ENCODE measurements at places on chromosomes 3 and 15.

GRCh38 chr3:177282119-177282655, 84.9 kb upstream of the TBL1XR1 start:
- peak; percentile 73 for DNase-seq

DNA sequence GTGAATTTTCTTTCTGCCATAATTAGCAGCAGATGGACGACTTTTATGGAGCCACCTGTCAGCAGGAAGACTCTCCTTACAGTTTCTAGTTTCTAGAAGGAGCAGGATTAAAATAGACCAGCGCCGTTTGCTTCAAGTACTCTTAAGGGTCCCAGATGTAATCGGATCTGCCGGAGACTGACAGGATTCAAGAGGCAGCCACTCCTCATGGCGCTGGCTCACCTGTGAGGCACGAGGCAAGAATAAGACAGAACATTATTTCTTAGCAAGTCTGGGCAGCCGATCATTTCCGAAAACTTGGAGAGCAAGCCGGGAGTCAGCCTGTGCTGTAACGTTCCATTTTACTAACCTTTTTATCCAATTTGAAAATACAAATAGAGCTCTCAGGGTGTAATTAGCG, 410.4 kb upstream of the RORA start:
- DNase-seq = no peak

GRCh38 chr3:100730524-100730923, 21.2 kb downstream of the TFG start:
- no peak for DNase-seq

- no peak for DNase-seq
Observed at GRCh38 chr3:65915477-65915876, 123.2 kb downstream of the MAGI1 start.

- DNase-seq = peak; percentile 55
Observed at GRCh38 chr3:125186800-125187598, 25.5 kb downstream of the SLC12A8 start.

DNA sequence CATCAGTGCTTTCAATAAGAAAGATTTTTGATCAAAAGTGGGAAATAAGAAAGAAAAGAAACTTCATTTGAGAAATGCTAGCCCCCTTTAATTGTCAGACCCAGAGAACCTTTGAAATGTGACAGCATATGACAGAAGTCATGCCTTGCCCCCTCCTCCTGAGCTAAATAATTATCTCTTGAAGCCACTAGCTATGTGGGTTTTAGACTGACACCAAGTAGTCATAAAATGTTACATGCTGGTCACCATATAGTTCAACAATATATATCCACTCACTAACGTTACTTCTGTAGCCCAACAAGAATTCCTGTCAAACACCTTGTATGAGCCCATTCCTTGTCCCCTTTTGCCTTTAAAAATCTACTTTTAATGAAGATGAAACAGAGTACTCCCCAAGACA, 43.1 kb upstream of the AADACL2 start:
- no peak for DNase-seq

DNA sequence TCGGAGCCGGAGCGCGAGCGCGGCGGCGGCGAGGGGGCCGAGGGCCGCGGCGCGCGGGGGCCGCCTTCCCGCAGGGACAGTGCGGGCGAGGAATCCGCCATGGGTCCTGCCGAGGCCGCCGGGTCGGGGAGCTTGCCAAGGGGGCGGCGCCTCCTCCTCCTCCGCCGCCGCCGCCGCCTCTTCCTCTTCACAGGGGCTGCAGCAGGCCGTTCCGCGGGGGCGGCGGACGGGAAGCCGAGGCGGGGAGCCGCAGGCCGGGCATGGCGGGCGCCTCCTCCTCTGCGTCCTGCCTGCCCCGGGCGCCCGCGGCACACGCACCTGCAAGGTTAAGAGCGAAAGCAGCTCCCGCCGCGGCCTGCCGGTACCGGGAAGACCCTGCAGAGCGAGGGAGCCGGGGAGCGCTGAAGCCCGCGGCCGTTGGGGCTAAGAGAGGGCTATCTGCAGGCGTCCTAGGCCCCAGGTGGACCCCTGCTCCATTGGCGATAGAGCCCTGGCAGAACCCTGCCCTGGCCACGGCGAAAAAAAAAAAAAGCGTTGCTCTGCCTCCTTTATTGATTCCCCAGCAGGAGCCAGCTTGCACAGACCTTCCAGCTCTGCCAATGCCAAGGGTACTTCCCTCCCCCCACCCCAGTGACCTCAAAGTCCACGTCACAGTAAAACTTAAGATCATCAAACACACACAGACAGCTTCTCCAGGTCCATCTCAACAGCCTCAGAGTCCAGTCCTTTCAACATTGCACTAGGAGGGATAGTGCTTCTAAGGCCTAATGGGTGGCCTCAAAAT, at the start of gene LYSMD2:
LYSMD2 (minus strand) TSS at position 134 of the 784 bp plus-strand sequence; CDS start at position 101, 33 bp downstream.
- peak; percentile 31 for DNase-seq

DNA sequence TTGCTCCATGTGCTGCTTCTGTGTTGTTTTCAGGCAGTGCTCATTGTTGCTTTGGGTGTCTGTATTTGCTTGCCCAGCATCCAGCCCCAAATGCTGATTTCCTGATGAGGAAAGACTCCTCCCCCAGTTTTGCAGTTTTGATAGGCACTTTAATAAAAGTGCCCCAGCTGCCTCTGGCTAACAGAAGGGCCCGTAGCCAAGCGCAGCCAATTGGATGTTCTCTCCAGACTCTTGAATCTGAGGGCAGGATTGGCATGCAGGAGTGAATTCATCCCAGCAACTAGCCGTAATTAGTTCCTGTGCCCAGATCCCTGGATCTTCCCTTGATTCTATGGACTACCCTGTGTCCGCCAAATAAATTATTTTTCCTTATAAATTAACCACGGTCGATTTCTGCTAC, 14.8 kb upstream of the SEMA5B start:
- DNase-seq = no peak

- no peak for DNase-seq
Observed at GRCh38 chr3:101279162-101279561, 41.2 kb downstream of the IMPG2 start.

DNA sequence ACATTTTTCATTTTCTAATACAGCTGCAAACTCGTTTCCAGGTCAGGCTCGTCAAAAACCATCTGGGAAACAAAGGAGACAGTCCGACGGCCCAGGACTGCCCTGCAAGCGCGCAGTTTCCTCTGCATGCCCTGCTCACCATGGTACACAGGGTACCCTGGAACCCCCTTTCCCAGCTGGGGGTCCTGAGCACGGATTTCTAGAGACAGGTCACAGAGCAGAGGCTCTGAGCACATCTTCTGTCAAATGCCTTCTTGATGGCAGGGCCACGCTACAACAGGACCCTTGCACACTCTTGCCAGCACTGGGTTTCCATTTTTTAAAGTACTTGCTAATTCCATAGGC, 8.1 kb downstream of the ZXDC start:
- no peak for DNase-seq

GRCh38 chr3:46931631-46932331, 44.8 kb downstream of the CCDC12 start:
- no peak for DNase-seq

- DNase-seq = no peak
Observed at GRCh38 chr15:96896766-96897165, 566.3 kb downstream of the NR2F2 start.

GRCh38 chr15:26926081-26926480, 44.9 kb upstream of the GABRG3 start:
- no peak for DNase-seq

DNA sequence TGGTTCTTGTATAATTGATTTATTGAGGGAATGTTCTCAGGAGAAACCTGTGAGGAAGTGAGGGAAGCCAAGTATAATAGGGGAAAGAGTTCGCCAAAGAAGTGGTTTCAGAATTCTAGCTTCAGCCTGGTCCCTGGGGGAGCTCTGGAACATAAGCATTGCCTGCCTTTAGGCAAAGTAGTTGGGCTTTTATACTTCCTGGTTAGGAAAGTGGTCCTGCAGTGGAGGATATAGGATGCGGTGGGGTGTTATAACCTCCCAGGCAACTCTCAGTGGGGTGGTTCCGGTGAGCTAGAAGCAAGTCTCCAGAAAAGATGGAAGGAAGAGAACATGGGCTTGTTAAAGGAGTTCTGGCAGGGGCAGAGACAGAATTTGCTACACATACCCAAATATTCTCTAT, 22.7 kb upstream of the RBMS3 start:
- no peak for DNase-seq

DNA sequence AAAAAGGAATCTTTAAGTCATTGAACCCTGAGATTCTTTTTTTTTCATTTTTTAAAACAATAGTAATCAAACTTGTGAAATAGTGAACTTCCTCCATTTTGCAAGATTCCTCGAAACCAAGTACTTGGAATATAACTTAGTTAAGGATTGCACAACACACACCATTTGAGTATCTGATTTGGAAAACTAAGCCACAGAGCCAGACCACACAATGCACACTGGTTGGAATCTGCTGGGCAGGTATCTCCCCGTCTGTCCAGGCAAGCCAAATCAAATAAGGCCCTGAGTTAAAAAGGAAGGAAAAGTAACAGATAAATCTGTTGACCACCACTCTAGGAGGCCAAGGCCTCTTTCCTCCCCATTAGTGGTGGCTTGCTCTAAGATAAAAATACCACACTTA, 177.5 kb upstream of the ICE2 start:
- DNase-seq = no peak

GRCh38 chr3:129505341-129505740, 23.1 kb upstream of the RHO start:
- no peak for DNase-seq

GRCh38 chr3:57745101-57745500, 11.0 kb upstream of the SLMAP start:
- DNase-seq = no peak

- no peak for DNase-seq
Observed at GRCh38 chr3:43362183-43362582, 75.8 kb downstream of the SNRK start.

GRCh38 chr15:70530906-70531305, 232.5 kb downstream of the UACA start:
- DNase-seq = no peak

DNA sequence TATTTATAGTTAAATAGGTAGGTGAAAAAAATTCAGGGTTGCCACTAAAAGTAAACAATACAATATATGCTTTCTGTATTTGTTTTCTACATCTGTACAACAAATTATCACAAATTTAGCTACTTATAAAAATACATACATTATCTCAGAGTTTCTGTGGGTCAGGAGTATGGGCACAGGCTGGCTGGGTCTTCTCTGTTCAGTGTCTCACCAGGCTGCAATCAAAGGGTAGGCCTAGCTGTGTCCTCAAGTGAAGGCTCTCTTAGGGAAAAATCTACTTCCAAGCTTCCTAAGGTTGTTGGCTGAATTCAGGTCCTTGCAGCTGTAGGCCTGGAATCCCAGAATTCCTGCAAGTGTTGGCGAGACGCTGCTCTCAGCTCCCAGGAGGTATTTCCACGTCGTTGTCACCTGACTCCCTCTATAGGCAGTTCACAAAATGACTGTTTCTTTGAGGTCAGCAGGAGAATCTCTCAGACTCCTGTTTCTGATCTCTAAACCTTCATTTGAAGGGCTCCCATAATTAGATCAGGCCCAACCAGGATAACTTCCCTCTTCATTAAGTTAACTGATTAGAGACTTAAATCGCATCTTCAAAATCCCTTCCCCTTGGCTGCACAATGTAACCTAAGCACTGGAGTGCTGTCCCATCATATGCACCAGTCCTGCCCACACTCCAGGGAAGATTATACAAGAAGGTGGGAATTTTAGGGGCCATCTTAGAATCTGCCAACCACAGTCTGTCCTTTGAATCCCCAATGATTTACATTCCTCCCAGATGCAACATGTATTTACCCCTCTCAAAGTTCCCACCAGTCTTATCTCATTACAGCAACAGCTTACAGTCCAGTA, 296.6 kb downstream of the SUCLG2 start:
- DNase-seq = peak; percentile 8

DNA sequence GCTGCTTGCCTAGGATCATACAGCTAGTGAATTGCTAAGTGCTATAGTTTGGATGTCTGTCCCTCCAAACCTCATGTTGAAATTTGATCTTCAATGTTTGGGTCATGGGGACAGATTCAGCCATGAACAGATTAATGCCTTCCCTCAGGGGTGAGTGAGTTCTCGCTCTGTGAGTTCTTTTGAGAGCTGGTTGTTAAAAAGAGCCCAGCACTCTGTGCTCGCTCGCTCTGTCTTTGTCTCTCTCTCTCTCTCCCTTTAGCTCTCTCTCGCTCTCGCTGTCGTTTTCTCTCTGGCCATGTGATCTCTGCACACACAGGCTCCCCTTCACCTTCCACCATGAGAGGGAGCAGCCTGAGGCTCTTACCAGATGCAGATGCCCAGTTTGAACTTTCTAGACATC, 14.9 kb downstream of the TRH start:
- peak; percentile 1 for DNase-seq

GRCh38 chr3:32571192-32571485, 481 bp upstream of the DYNC1LI1 start:
- DNase-seq = no peak

- DNase-seq = no peak
Observed at GRCh38 chr3:154469585-154469984, 39.6 kb upstream of the GPR149 start.

DNA sequence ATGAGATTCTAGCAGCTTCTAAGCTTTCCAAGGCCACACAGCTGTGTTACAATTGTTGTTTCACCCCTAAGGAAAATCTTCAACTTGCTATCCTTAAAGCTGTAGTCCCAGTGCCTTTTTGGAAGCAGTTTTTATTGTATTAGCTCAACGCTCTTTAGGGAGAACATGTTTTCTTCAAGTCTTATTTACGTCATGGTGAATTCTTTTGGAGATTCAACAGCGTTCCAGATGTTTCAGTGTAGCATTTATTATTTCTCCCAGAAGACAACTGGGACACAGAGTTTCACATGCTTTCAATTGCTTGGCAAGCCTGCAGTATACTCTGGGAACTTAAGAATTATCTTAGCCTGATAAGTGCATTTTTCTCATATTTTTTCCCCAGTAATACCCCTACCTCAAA, 888.3 kb downstream of the PLOD2 start:
- DNase-seq = no peak

- no peak for DNase-seq
Observed at GRCh38 chr3:11288786-11289637, 16.8 kb downstream of the ATG7 start.

GRCh38 chr15:99917252-99917651, 184.0 kb upstream of the LYSMD4 start:
- DNase-seq = no peak

- peak; percentile 89 for DNase-seq
Observed at GRCh38 chr15:76823890-76824289, 81.2 kb downstream of the SCAPER start.

DNA sequence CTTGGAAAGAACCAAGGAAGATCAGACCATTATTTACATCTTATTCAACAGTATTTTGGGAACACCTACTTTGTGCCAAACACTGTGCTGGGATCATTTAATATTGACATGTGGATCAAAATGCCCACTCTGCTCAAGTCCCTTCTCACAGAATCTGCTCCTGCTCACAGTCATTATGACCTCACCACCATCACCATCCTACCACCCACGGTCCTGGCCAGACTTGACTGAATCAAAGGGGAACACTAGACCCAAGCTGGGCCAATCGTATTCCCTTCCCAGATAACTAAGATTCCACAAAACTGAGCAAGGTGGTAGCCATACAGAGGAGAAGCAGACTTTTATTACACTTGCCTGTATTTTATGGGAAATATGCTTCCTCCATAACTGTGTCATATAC, 3.4 kb upstream of the CEP152 start:
- DNase-seq = no peak

- no peak for DNase-seq
Observed at GRCh38 chr3:68667346-68667745, 265.0 kb downstream of the TAFA4 start.

Measured in SHP77 treated with DMSO at 0.1 percent for 48 hours (cell line).